ENCODE measurements at places on chromosomes 7 and 10. TPM values are rescaled to one million over a fixed set of nuclear protein-coding genes. Genes with fewer than 3 reads are reported as not detected.

GRCh38 chr7:23107781-23108180 is 2.2 kb downstream of the KLHL7 start:
- no peak overlapping the region for H3K27ac ChIP-seq
- no peaks in the 10 kb centered on the region for H3K27me3 ChIP-seq
- peaks cover 29% of the 10 kb centered on the region for H3K4me1 ChIP-seq
- no peak for DNase-seq
- H3K36me3 ChIP-seq = no peaks in the 10 kb centered on the region

GRCh38 chr7:22066522-22066921 is 120.8 kb upstream of the CDCA7L start:
- DNase-seq = no peak
- no peak overlapping the region for H3K27ac ChIP-seq
- H3K36me3 ChIP-seq = no peaks in the 10 kb centered on the region
- H3K4me1 ChIP-seq = no peaks in the 10 kb centered on the region
- no peaks in the 10 kb centered on the region for H3K27me3 ChIP-seq

GRCh38 chr7:136086712-136087111 is 109.6 kb upstream of the MTPN start:
- H3K4me1 ChIP-seq = no peaks in the 10 kb centered on the region
- H3K27me3 ChIP-seq = no peaks in the 10 kb centered on the region
- no peak overlapping the region for H3K4me3 ChIP-seq
- DNase-seq = no peak

Gene MINPP1
- 12.5 TPM for total RNA-seq

DNA sequence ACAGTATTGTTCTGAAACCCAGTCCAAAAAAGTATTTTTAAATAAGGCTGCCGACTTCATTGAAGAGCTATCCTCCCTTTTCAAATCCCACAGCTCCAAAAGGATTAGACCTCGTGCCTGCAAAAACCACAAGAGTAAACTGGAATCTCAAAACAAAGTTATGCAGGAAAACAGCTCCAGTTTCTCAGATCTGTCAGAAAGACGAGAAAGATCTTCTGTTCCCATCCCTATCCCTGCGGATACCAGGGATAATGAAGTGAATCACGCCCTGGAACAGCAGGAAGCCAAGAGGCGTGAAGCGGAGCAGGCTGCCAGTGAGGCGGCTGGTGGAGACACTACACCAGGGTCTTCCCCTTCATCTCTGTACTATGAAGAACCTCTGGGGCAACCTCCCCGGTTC is 12.6 kb downstream of the MYPN start:
- H3K27me3 ChIP-seq = no peaks in the 10 kb centered on the region
- no peak overlapping the region for H3K4me3 ChIP-seq
- no peak for DNase-seq
- no peaks in the 10 kb centered on the region for H3K36me3 ChIP-seq
- no peaks in the 10 kb centered on the region for H3K4me1 ChIP-seq
- no peak overlapping the region for H3K27ac ChIP-seq

DNA sequence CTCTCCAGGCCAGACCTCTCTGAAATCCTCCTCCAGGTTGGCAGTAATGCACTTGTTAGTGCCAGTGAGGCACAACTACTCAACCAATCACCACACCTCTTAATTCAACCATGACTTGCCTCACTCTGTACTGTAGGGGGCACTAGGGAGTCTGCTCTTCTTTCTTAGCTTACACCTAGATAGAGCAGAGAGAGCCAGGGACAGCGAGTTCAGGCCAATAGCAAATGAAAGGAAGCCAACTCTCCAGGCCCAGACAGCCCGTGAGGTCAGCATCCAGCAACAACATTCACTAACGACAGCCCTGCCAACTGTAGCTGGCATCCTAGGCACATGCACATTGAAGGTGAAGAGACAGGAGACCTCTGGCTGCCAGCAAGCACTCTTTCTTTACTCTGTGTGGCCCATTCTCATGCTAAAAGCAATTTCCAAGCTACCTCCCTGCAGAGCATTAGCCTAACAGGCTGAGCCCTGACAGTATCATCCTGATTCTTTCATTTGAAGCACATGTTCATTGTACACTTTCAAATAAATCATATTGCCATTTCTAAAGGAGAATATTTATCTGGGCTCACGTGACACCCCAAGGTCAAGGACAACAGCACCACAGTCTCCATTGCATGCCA is 136.3 kb downstream of the DPY19L1 start:
- no peak overlapping the region for H3K4me3 ChIP-seq
- H3K4me1 ChIP-seq = no peaks in the 10 kb centered on the region
- DNase-seq = no peak
- no peaks in the 10 kb centered on the region for H3K36me3 ChIP-seq
- H3K27ac ChIP-seq = no peak overlapping the region
- H3K27me3 ChIP-seq = no peaks in the 10 kb centered on the region

DNA sequence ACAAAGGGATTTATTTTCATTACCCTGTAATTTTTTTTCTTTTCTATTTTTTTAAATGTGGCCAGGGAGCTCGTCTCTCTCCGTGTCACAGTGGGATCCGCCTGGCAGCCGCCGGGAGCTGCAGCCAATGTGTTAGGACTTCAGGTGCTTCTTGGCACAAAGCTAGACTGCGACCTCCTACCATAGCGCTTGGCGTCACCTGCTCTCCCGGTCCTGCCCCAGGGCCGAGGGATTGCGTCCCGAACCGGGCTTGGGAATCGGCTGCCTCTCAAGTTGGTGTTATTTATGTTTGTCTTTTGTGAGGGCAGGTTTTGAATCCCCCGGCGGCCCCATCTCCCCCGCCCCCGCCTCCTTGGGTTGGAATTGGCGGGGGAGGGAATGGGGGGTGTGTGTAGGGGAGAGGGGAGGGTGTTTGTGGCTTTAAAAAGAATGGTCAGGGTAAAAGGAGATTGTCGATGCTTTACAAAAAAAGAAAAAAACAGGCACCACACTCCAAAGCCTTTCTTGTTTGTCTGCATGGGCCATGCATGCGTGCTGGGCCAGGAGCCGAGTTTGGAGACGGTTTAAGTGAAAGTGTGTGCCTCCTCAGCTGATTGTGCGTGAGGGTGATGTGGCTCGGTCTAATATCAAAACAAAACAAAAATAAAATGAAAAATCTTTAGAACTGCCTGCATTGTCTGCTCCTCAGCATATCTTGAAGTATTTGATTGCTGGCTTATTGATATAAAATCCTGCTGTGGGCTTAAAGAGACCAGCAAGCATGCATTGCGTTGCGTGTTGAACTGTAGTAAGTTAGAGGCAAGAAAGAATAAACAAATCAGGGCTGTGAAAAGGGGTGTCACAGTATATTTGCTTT is 1.2 kb downstream of the PPP1R9A start:
- H3K36me3 ChIP-seq = no peaks in the 10 kb centered on the region
- H3K27ac ChIP-seq = no peak overlapping the region
- DNase-seq = no peak
- peaks cover 4% of the 10 kb centered on the region for H3K4me1 ChIP-seq

DNA sequence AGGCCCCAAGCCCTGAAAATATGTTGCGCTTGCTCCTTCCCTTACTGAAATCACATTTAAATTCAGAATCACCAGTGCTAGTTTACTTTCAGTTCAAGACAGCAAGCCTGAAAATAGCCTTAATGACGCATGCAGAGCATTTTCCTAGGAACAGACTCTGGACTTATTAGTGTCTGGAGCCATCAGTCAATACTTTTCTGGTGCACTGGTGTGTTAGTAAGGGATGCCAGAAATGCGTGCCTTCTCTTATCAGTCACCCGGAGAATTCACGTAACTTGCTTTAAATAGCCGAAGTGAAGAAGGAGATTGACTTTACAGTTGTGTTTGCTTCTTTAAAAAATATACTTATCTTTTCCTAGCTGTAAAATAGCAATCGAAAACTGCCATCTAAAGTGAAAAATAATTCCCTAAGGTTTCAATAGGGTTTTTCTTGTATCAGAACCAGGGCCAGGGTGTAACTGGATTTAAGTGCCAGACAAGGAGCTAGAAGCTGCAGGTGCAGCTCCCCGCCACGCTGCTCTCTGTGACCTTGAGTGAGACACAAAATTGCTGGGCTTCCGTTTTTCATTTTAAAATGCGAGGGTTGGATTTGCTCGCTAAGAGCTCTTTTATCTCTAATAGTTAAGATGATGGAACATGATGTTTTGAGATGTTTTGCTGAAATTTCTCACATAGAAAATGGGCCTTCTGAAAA is 177.8 kb downstream of the NSUN6 start:
- H3K4me3 ChIP-seq = no peak overlapping the region
- H3K36me3 ChIP-seq = no peaks in the 10 kb centered on the region
- H3K4me1 ChIP-seq = no peaks in the 10 kb centered on the region
- no peak for DNase-seq
- H3K27ac ChIP-seq = no peak overlapping the region
- no peaks in the 10 kb centered on the region for H3K27me3 ChIP-seq

DNA sequence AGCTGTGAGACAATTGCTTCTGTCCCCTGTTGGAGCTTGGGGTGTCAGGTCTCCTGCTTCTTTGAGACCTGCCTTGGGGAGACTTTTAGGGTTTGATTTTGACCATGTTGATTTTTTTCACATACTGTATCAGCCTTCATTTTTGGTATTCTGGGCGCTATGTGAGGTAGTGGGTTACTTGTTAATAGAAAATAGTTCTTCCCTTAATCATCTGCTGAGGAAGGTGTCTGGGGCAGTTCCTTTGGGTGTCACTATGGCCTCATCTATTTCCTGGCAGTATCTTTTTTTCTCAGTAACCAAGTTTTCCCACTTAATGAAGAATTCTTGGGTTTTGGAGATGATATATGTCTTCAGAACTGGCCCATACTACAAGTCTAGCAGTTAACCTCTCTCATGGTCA is 4.6 kb upstream of the NOLC1 start:
- DNase-seq = no peak
- H3K27ac ChIP-seq = no peak overlapping the region
- peaks cover 4% of the 10 kb centered on the region for H3K4me1 ChIP-seq
- H3K4me3 ChIP-seq = no peak overlapping the region

DNA sequence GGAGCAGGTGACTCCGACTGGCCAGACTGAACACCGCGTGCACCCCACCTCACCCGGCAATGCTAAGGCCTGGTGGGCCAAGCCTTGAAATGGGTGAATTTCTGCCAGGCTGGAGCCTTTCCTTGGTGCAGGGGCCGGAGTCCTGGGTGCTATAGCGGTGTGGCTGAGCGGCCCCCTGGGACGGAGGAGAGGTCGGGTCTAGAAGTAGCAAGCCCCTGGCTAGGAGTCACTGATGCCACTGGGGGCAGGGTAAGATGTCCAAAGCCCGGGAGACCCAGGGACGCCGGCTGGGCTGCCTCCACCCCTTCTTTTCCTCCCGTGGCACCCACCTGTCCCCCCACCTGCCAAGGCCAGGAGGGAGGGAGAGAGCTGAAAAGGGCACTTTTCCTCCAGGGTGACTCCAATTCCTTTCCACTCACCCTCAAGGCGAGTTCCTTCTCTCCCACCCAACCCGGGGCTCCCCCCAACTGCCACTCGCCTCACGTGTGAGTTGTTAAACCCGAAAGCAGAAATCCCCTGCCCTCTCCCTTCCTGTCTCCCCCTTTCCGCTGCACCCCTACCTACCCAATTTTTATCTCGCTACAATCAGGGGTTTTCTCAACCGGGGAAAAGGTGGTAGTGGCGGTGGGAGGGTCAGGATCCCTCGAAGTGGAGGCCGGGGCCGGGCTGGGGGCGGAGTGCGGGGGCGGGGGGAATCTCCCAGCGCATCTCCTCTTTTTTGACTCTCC is 6.0 kb upstream of the GATA3 start:
- no peak overlapping the region for H3K4me3 ChIP-seq
- H3K27ac ChIP-seq = no peak overlapping the region
- H3K27me3 ChIP-seq = peaks cover 37% of the 10 kb centered on the region
- no peaks in the 10 kb centered on the region for H3K36me3 ChIP-seq
